ENCODE measurements at places on chromosomes 4 and X.

DNA sequence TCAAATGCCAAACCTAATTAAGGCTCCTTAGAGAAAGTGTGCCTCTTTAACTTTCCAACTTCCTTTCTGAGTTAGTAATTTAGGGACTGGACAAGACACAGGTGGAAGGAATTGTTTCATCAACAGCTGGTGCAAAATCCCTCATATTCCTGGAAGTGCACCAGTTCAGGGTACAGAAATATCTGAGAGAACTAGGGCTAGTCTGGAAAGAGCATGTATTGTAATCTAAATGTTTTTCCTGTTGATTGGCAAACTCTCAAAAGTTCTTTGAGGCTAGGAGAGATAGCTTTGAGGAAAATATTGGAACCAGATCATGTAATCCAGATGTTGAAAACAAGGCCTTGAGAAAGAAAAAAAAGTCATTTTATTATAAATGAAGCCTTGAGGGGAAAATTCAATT is 98.1 kb upstream of the C1GALT1C1 start:
- DNase-seq = no peak

DNA sequence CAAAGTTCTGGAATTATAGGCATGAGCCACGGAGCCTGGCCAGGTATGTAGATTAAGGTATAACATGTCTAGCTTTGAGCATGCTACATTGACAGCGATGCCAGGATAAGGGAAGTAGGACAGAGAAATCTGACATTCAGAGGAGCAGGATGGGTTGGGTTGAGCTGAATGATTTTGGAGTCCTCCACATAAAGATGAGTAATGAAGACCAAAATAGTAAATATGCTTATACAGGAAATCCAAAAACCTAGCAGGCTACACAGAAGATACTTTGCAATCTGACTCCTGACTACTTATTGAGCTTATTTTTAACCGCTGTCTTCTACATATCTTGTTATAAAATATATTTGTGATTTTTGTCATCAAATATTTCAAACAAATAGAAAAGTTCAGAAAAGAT is 69.7 kb downstream of the PDGFC start:
- no peak for DNase-seq

DNA sequence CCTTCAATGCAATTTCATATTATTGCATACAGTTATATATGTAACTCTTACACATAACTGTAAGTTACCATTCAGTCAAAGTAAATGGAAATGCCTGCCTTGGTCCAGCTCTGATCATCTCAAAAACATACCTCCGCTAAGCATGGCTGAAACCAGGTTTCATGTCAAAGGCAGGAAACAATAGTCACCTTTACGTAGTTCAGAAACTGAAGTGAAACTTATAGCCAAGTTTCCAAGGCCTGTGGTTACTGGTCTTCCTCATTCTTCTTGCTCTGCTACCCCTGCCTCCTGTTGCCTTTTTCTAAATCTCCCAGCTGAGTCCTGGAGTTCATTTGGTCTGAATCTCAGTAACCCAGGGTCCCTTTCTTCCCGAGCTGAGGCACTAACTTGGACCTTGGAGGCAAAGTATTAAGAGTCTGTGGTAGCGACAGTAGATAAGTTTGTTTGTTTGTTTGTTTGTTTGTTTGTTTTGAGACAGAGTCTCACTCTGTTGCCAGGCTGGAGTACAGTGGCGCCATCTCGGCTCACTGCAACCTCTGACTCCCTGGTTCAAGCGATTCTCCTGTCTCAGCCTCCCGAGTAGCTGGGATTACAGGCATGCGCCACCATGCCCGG is 30.8 kb downstream of the DAPP1 start:
- DNase-seq = no peak

DNA sequence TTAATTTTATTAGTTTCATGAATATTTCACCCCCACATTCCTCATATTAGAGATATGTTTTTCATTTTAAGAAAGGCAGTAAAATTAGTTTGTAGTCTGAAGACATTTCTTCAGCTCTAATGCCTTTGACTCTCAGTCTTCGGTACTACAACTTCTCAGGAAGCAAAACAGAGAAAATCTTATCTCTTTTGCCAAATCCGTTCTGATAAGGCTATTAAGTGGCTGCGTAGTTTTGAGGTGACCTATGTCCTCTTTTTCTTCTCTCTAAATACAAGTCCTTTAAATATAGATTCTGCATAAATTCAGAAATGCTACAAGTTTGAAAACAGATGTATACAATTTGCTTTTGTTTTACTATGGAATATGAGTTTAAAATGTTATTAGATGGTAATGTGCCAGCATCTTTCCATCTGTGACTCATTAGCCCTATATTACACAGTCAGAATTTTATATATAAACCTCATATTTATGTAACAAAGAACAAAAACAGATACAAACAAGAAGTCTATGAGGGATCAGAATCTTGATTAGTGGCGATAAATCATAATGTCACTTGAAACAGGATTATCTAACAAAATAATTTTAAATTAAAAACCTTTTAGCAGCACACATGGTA is 181.2 kb upstream of the ETNPPL start:
- DNase-seq = no peak

DNA sequence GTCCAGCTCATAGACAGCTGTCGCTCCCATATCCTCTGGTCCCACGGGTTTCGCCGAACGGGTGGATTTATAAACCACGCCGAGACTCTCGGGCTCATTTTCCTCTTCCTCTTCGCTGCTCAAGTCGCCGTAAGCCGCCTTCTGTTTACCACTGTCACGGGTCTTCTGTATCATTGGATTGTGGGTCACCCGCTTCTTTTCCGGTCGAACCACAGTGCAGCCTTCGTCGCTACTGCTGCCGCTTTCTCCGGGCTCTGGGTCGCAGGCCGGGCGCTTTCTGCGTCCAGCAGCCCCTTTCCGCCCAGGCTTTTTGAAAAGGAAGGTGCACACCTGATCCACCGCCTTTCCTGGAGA is 311 bp downstream of the RNF113A start:
- DNase-seq = no peak

Measured in left hindlimb (tissue), 1 donor.